ENCODE measurements at places on chromosomes 1 and 21.
A peak's percentile ranks its signal among the peaks of the same experiment; 100 is the strongest.

- DNase-seq = no peak
Measured at GRCh38 chr1:191371626-191372025, 786.6 kb upstream of the RGS18 start.

- no peak for DNase-seq
Measured at GRCh38 chr1:23436520-23437354, 12.2 kb upstream of the TCEA3 start.

DNA sequence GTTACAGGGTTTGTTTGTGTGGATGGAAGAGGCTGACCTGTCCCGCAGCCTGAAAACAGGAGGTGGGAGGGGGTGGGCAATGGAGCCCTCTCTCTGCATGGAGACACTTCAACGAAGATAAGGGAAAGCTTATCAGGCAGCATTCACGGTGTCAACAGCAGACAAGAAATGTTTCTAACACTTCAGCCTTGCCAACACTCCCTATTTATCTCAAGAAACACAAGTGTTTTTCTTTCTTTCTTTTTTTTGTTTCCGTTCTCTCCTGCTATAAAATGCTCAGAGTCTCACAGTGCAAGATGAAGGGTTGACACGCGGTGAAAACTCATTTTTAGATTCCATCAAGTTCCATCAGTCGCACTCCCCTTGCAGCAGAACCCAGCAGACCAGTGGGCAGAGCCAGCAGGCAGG lies 594.4 kb downstream of the MATN1 start:
- DNase-seq = no peak

DNA sequence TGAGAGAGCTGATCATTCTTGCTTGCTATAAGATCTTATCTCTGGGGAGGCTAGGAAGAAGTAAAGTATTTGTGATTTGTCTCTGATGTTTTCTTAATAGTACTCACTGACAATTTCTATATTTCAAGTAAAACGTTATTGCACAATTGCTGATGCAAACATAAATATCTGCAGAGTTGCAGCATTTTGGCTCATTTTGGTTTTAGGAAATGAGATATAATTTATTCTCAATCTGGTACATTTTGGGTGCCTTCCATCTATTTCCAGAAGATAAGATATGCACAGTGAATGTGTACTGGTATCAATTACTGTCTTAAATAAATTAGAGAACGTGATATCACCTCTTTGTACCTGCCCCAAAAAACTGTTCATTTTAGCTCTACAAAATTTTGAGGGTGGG lies 1431.5 kb downstream of the BRINP3 start:
- no peak for DNase-seq

GRCh38 chr1:102546251-102546650 lies 549.5 kb upstream of the OLFM3 start:
- no peak for DNase-seq

DNA sequence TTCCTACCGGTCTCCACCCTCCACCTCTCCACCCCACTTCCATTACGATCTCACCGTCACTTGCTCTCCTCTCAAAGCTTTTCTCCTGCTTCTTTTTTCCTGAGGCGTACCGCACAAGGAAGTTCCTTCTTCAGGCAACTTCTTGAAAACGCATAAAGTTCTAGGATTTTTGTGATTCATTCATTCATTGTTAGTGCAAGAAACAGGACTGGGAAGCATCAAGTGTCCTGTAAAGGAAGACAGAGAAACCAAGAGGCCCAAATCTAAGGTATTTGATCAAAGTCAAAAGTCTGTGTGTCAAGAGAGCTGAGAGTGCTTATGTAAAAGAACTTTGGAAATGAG lies 1.3 kb upstream of the RCC2 start:
- DNase-seq = no peak

GRCh38 chr1:227174164-227174563 lies 144.1 kb downstream of the CDC42BPA start:
- DNase-seq = no peak

GRCh38 chr21:35994613-35995012 lies 65.7 kb downstream of the SETD4 start:
- DNase-seq = no peak

GRCh38 chr1:233061265-233061664 lies 110.9 kb downstream of the NTPCR start:
- no peak for DNase-seq

GRCh38 chr1:30618335-30618747 lies 105.0 kb downstream of the MATN1 start:
- no peak for DNase-seq

DNA sequence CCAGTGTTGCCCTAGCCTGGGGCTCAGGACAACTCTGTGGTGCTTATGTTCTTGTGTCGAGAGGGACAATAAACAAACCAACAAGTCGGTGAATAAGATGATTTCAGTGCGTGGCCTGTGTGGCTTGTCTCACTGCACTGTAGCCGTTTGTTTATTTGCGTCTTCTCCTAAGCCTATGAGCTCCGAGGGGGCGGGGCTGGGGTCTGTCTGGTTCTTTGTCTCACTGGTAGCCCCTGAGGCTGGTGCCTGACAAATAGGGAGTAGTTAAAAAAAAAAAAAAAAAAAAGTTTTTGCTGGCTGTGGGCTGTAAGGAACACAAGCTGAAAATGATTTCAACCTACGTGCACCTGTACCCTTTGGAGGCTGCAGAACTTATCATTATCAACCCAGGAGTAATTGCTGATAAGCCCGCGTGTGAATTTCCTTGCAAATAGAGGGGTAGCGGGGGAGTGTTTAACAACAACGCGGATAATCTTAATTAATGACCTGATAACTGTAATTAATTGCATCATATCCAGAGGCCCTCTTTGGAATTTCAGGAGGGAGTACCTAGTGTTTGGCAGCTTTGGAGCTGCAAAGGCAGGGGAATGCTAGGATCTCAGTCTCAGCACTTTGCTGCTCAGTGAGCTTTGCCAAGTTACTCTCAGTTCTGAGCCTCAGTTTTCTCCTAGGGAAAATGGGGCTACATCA lies 925 bp upstream of the ARHGEF10L start:
- DNase-seq = no peak

- no peak for DNase-seq
Measured at GRCh38 chr1:21898326-21899200, 38.5 kb downstream of the HSPG2 start.

DNA sequence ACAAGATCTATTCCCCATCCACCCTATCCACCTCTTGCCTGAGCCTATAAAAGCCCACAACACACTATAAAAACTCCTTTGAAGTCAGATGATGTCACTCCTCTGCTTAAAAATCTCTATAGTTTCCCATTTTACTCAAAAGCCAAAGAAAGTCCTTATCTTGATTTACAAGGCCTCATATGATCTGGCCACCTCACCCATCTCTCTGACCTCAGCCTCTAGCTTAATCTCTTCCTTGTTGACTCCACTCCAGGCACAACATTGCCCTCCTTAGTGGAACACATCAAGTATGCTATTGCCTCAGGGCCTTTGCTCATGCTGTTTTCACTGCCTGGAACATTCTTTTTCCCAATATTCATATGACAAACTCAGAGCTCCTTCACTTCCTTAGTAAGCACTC lies 33.3 kb downstream of the ZNF281 start:
- DNase-seq = no peak

DNA sequence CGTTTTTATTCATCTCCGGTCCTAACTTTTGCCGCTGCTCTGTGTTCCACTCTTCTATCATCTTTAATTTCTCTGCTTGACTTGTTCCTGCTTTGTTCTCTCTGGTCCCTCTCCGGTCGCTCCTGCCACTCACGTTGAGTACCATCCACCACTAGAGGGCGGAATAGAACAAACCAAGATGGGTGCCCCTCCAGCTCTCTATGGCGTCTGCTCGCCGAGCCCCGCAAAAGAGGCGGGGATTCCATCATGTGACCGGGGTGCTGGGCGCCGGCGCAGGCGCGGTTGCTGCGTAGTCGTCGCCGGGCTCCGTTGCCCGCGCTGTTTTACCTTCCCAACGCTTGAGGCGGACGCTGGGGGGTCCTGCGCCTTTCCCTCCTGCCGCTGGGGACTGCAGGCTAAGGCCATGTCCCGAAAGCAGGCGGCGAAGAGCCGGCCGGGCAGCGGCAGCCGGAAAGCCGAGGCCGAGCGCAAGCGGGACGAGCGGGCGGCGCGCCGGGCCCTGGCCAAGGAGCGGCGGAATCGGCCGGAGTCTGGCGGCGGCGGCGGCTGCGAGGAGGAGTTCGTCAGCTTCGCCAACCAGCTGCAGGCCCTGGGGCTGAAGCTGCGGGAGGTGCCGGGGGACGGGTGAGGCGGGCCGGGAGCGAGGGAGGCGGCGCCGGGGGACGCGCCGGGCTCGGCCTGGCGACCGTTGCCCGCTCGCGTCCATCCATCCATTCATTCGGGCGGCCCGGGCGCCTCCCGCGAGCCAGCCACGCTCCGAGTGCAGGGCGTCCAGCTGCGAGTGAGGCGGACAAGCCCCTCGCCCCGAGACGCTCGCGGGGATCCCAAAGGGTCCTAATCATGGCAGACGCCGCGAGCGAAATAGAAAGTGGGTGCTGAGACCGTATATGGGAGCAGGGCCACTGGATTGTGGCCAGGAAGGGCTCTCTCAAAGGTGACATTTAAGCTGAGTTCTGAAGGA lies at the start of gene OTUD3:
OTUD3 (plus strand) TSS at position 285 of the 961 bp plus-strand sequence; CDS start at position 404, 119 bp downstream.
- peak; percentile 93 for DNase-seq

- no peak for DNase-seq
Measured at GRCh38 chr21:45938811-45939520, 42.6 kb upstream of the COL6A1 start.

GRCh38 chr1:209454340-209454994 lies 129.0 kb upstream of the CAMK1G start:
- DNase-seq = no peak

DNA sequence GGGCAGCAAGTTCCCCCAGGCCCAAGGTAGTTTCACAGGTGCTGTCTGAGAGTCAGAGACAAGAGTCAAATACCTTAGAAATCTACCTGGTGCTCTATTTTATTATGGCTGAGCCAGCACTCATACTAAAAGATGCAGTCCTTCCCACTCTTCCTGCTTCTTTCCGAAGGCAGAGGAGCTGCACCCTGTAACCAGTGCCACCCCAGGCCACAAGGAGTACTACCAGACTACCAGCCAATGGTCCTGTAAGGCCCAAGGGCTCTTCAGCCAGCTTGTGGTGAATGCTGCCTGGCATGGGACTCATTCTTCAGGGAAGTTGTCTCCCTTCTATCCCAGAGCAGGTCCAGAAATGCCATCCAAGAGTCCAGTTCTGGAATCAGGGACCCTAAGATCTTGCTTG lies 203.8 kb upstream of the DUSP10 start:
- DNase-seq = no peak

DNA sequence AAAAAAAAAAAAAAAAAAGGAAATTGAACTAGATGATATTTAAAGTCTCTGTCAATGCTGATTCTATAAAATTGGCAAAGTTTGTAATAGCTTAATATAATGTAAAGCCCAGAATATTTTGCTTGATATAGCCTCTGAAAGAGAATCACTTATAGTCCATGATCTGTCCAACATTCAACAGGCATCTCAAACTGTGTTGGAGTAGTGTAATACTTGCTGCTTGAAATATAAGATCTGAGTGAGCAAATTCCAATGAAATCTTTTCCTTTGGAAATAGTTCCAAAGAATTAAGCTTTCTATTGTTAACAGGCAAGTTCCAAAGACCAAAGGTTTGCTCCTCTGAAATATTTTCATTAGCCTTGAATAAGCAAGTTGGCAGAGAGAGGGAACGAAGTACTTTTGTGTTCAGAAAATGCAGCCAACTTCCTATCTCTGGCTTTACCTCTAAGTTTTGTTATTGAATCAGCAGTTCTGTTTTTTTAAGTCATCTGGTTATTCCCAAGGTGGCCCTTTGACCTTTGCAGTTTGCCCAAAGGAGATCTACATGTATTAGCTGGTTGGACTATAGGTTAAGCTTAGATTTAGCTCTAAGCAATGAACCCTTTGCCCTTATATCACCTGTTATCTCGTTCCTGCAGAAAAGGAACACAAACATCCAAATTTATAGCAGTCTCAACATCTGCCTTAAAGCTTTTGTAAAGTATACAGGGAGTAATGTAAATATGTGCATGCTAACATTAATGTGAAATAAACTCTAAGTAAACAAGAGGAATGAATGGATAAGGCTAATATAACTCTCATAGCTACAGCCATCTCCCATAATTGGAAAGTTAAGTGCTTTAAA lies 24.4 kb upstream of the CEP350 start:
- no peak for DNase-seq

GRCh38 chr1:209526137-209526536 lies 57.4 kb upstream of the CAMK1G start:
- DNase-seq = no peak

- no peak for DNase-seq
Measured at GRCh38 chr1:244090645-244091044, 39.6 kb downstream of the ZBTB18 start.

Measured in effector memory CD4-positive, alpha-beta T cell (primary cell).